Suppressor macrophage treated with lipopolysaccharide for 4 hours (primary cell): ENCODE measurements at places on chromosomes 6 and 20.

GRCh38 chr6:133377219-133377618 lies 136.1 kb downstream of the EYA4 start:
- DNase-seq = no peak

DNA sequence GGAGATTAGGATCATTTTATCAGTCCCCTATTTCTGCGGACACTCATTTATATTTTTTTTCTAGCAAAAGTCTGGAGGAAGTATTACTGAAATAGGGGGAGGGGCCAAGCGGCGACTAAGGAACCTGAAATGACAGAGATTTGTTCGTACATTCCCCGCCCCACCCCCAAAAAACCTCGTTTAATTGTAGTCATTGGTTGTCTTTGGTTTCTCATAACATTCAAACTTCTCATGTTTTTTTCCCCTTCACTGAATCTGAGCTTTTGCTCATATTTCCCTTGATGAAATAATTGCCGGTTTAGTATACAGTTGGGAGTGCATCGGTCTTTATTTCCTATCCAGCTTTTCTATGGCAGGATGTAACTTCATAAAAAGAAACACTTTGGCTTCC lies 768 bp upstream of the FYN start:
- peak; percentile 46 for DNase-seq

DNA sequence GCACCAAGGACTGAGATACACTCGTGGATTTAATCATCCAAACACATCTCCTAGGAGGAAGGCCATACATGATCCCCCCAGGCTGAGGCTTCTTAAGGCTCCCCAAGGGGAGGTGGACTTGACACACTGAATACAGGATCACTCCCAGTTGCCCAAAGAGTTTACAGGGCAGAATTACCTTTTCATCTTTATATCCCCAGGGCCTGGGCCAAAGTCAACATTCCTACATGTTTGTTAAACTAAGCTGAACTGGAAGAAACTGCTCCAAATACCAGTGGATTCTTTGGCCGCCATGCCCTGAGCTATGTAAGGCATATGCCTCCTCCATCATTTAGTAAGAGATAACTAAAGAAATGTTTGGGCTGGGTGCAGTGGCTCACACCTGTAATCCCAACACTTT lies 22.2 kb upstream of the SERPINB1 start:
- no peak for DNase-seq

DNA sequence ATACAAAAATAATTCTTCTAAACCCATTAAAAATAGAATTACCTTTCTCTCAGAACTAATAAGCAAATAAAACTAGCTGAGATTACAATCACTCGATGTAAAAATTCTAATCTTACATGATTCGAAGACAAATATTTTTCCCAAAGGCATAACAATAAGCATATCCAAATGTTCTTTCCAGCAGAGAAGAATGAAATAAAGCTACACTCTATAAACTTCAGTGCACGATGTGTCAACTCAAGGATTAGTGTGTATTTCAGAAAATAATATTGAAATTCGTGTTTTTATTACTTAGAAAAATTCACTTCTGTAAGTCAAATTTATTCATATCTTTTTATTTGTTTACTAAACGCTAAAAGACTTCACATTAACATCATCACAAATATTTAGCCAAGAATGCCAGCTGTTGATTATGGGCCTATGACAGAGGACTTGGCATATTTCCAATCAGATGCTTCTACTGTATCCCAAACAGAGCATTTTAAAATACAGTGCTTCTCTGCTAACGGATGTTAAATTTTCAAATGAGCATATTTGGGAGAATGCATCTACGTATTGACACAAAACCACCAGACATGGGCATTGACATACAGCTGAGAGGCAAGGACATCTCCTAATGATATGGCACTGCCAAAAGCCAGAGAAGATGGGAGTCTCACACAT lies 54.7 kb upstream of the PDE7B start:
- DNase-seq = no peak

DNA sequence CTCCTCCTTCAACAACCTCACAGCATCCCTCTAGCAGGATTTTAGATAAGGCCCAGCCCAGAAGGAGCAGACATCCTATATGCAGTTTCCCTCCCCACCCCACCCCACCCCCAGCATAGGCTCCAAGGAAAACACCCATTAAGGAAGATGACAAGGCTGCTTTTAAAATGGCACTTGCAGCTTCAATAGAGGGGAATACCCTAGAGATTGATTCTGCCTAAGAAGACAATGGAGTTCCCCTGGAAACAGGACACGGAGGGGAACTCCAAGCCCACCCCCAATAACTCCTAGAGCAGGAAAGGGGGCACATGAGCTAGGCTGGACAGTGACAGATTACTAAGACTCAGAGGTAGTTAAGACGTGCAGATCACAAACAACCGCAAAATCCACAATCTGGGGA lies 34.7 kb downstream of the CPNE5 start:
- DNase-seq = no peak

GRCh38 chr6:14379568-14379967 lies 262.0 kb downstream of the CD83 start:
- peak; percentile 19 for DNase-seq

DNA sequence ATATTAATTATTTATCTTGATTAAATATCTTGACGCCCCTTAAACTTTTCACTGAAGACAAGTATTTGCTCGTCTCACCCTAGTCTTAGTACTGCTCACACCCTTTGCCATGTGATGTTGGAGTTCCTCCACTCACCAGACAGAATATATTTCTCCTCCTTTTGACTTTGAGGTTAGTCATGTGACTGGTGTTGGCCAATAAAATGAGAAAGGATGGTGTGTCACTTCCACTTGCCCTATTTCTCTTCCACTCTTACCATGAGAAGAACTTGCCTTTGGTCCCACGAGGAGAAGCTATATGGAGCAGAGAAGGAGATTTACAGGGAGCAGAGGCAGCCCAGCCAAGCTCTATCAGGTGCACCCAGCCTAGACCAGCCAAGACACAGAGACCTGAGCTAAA lies 64.9 kb upstream of the TAB2 start:
- no peak for DNase-seq

- DNase-seq = no peak
These were observed 49.7 kb upstream of the IFNGR1 start for GRCh38 chr6:137268911-137269310.

GRCh38 chr6:31713991-31714684 lies 1.0 kb upstream of the LY6G6D start:
- no peak for DNase-seq

GRCh38 chr6:105495515-105495914 lies 92.6 kb upstream of the PREP start:
- no peak for DNase-seq

GRCh38 chr6:2111162-2111677 lies 134.2 kb downstream of the GMDS start:
- peak; percentile 77 for DNase-seq

GRCh38 chr6:20137837-20138236 lies 74.4 kb downstream of the MBOAT1 start:
- no peak for DNase-seq

DNA sequence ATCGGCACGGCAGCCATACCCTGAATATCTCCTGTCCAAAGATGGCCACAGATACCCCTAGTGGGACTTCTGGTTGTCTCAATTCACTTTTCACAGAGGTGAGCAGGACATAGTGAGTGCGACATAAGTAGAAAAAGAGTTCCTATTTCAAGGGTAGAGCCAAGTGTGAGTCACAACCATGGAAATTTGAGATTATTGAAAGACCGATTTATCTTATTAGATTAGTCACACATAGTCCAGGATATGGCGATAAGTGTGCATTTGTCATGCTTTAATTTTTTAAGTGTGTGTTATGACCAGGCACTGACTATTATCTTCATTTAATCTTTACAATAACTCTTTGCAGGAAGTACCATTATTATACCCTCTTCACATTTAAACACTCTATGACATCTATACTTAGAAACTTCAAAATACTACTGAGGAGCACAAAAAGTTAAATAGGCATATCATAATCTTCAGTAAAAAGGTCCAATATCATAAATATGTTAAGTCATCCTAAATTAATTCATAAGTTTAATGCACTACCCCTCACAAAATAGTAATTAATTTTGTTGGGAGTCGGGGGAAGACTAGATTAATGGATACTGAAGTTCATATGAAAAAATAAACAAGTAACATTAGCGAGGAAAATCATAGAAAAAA lies 13.4 kb upstream of the TNFAIP3 start:
- peak; percentile 19 for DNase-seq

- no peak for DNase-seq
These were observed 168.2 kb downstream of the SAMD5 start for GRCh38 chr6:147676495-147677199.

DNA sequence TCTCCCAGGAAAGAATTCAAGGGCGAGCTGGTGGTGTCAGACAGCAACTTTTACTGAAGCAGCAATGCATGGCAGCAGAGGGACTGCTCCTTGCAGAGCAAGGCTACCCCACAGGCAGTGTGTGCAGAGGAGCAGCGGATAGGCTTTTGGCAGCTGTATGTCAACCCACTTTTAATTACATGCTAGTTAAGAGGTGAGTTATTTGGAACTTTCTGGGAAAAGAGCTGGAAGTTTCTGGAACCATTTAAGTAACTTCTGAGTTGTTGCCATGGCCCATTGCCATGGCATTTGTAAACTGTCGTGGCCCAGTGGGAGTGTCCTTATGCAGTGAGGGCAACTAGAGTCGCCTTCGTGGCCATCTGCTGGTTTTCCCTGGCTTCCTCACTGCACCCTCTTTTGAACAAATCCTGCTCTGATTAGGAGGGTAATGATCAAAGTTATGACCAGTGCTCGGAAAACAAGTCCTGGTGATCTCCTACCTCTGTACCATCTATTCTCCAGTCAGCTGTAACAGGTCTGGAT lies 34.0 kb downstream of the BPIFB4 start:
- DNase-seq = no peak

- no peak for DNase-seq
These were observed 38.7 kb upstream of the ECI2 start for GRCh38 chr6:4174042-4174441.

- DNase-seq = peak; percentile 31
These were observed 67.8 kb downstream of the TNFRSF21 start for GRCh38 chr6:47241742-47242482.

GRCh38 chr6:42545226-42545773 lies 18.5 kb upstream of the UBR2 start:
- DNase-seq = peak; percentile 82

DNA sequence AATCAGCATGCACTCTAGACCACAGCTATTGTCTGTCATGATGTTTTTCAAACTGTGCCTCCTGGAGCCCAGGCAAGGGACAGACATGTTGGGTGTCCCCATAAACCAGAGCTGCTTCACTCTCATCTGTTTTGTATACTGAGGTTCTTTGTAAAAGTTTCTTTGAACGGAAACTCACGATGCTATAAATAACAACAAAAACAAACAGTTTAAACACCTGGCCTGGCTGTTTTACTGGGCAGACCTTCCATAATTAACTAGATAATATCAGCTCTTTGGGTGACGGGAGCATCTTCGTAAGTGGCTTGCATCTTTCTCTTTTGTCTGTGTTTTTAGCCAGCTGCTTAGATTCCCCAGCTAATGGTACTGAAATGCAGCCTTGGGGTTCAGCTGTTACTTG lies 190.3 kb downstream of the ZDHHC14 start:
- no peak for DNase-seq

GRCh38 chr6:122009000-122009350 lies 390.5 kb upstream of the HSF2 start:
- no peak for DNase-seq

- DNase-seq = peak; percentile 93
These were observed 56.4 kb upstream of the DUSP22 start for GRCh38 chr6:235763-236360.

DNA sequence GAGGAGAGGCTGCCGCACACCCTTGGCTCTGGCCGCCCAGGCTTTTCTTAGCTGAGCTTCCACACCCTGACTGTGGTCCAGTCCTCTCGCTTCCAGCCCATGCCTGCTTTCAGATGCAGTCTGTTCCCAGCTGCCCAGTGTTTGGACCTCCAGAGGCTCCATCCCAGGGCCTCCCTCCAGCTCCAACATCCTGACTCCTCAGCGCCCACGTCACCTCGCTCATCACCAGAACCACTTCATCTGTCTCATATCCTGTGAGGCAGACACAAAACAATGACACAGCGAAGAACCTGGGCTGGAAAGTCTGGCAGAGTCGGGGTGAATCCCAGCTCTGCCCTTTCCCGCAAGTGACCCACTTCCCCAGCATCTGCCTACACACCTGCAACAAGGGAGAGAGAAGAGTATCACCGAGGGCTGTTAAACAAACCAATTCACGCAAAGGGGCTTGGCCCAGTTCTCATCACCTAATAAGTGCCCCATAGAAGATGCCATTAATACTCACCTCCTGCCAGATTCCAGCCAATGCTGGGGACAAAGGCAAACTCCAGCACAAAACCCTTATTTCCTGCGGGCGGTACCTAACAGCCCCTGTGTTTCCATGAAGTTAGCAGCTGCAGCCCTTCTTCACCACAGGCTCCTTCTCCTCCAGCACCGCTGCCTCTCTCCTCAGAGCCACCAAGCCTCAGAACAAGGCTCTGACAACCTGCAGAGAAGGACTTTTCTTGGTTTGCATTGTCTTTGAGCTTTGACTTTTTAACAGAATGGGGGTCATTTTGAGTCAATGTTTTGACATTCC lies 133.4 kb upstream of the CDH4 start:
- no peak for DNase-seq

DNA sequence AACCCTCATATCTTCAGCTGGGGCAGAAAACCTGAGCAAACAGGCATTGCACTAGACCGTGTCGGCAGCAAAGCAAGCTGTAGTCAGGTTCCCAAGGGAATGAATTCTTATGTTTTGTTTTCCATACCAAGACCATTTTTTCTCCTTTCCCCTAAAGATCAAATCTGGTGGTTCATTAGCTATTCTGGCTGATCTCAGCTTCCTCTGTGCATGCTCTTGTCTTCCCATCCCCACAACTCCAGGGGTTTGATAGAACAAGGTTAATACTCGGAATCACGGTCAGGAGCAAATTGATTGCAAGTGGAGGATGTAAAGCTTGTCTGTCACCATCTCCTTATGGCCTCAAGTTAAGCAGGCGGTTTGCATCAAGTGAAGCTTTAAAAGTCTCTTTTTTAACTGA lies 778.8 kb downstream of the KIF16B start:
- DNase-seq = no peak

- no peak for DNase-seq
These were observed 176.8 kb downstream of the TASP1 start for GRCh38 chr20:13461849-13462458.
